Ammon's horn (tissue), 1 donor: ENCODE measurements at places on chromosomes 2 and 18.

DNA sequence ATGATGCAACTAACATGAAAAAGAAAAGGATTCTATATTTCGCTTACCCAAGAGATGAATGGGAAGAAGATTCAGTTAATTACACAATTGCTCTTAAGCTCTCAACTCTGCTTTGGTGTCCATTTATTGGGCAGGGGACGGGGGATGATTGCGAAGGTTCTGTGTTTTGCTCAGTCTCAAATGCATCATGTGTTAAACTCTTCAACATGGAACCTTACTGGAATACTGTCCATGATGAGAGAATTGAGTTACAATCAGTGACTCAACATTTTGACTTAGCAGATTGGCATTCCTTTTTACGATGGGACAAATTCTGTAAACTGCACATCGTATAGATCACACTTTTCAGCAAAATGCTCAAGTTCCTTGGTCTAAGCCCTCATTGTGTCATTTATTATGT, 135.6 kb downstream of the RBMS1 start:
- no peak for DNase-seq

DNA sequence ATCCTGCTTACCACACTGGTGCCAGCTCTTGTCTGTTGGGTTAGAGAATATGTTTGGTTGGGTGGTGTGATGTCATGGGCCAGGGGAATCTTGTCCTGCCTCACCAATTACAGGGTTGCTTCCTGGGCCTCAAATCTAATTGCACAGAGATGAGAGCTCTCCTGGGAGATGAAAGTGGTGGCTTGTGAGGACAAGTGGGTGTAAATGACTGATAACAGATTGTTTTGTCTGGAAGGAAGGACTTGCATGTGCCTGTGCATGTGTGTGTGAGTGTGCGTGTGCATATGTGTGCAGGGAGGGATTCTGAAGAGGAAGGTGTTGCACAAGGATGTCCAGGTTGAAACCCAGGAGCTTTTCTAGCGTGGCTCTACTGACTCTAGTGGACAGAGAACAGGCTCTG, 271.9 kb downstream of the LOXHD1 start:
- DNase-seq = no peak

DNA sequence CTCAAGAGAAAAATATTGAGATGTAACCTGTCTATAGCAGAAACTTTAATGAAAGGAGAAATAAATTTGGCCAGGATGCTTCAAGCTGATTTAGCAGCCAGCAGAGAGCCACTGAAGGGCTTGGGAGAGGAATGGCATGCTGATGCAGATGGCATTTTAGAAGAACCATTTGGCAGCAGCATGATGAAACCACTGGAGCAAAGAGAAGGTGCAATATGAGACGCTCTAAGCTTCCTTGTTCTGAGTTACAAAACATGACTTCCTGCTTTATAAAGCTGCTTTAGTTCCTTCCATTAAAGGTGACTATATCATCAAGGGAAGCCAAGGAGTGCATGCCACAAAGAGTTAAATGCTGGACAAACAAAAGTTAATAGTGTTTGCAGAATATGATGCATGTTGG, 189.7 kb downstream of the PID1 start:
- DNase-seq = no peak

- DNase-seq = no peak
These were observed 10.6 kb downstream of the SETBP1 start for GRCh38 chr18:44691148-44691925.

- DNase-seq = no peak
These were observed 584 bp downstream of the COA5 start for GRCh38 chr2:98607741-98608115.
